Spleen (tissue), 13 donors: ENCODE measurements at places on chromosomes 4 and X. TPM values are rescaled to one million over a fixed set of nuclear protein-coding genes. Genes with fewer than 3 reads are reported as not detected.

Gene GIMD1
- not detected for polyA plus RNA-seq

Gene SULT1B1
- 1.1 TPM for polyA plus RNA-seq

Gene HADH
- 31.3 TPM for polyA plus RNA-seq

Gene HAND2
- polyA plus RNA-seq = 0.93 TPM

Gene STK32B
- polyA plus RNA-seq = 0.26 TPM

Gene PTPN13
- polyA plus RNA-seq = 0.59 TPM

Gene PLK4
- 1.9 TPM for polyA plus RNA-seq

Gene PRKX
- polyA plus RNA-seq = 5.4 TPM

Gene TLR2
- polyA plus RNA-seq = 19.7 TPM

Gene NEIL3
- 0.85 TPM for polyA plus RNA-seq

Gene RHOXF1
- 0.15 TPM for polyA plus RNA-seq

Gene PDE5A
- polyA plus RNA-seq = 0.99 TPM

Gene KCTD8
- polyA plus RNA-seq = not detected

Gene TCP11X2
- polyA plus RNA-seq = not detected

Gene ETDB
- polyA plus RNA-seq = not detected

Gene TMEM175
- polyA plus RNA-seq = 83.9 TPM

Gene XAGE2
- polyA plus RNA-seq = not detected

Gene SPIN3
- polyA plus RNA-seq = 4.9 TPM

Gene NWD2
- not detected for polyA plus RNA-seq

Gene NXF2
- polyA plus RNA-seq = not detected

Gene RPL9
- polyA plus RNA-seq = 4,989 TPM

Gene CASP3
- polyA plus RNA-seq = 21.2 TPM

Gene WDR17
- polyA plus RNA-seq = 0.55 TPM

Gene NCAPG
- 5.8 TPM for polyA plus RNA-seq

Gene YY2
- 0.48 TPM for polyA plus RNA-seq

Gene ASB12
- polyA plus RNA-seq = 0.28 TPM

Gene TMEM255A
- 1.0 TPM for polyA plus RNA-seq

Gene CACNA1F
- polyA plus RNA-seq = 0.67 TPM

Gene PARM1
- polyA plus RNA-seq = 2.6 TPM

Gene ARHGEF9
- polyA plus RNA-seq = 10.6 TPM

Gene CHRNA9
- polyA plus RNA-seq = 0.03 TPM

Gene CCSER1
- 1.3 TPM for polyA plus RNA-seq

Gene HUWE1
- 19.2 TPM for polyA plus RNA-seq

Gene MAGEA9B
- polyA plus RNA-seq = not detected

Gene C4orf36
- 0.17 TPM for polyA plus RNA-seq

Gene SPANXN4
- polyA plus RNA-seq = not detected

Gene FNIP2
- 2.4 TPM for polyA plus RNA-seq

Gene BEX5
- polyA plus RNA-seq = 4.8 TPM

Gene TKTL2
- polyA plus RNA-seq = 0.06 TPM
